ENCODE measurements at places on chromosomes 1 and 21.

DNA sequence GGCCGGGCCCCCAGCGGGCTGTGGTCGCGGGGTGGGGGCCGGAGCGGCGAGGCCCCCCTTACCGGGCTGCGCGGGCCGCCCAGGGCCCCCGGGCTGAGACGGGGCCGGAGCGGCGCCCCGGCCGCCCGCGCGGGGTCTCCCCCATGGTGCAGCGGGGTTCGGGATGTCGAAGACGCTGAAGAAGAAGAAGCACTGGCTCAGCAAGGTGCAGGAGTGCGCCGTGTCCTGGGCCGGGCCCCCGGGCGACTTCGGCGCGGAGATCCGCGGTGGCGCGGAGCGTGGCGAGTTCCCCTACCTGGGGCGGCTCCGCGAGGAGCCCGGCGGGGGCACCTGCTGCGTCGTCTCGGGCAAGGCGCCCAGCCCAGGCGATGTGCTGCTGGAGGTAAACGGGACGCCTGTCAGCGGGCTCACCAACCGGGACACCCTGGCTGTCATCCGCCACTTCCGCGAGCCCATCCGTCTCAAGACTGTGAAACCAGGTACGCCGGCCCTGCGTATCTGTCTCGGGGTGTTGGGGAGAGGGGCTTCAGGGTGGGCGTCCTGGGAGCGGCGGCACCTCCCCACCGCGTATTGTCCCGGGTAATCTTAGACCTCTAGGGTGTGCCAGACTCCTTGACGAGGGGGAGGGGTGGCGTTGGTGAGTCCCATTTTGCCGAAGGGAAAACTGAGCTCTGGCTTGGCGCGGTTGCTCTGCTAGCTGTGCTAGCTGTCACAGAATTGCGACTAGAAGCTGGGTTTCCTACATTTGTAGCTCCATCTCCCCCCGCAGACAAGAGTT, 745 bp downstream of the MAGI3 start:
- DNase-seq, result peak; percentile 15

- no peak for DNase-seq
These were observed 20.5 kb upstream of the PRDM15 start for GRCh38 chr21:41899426-41900202.

DNA sequence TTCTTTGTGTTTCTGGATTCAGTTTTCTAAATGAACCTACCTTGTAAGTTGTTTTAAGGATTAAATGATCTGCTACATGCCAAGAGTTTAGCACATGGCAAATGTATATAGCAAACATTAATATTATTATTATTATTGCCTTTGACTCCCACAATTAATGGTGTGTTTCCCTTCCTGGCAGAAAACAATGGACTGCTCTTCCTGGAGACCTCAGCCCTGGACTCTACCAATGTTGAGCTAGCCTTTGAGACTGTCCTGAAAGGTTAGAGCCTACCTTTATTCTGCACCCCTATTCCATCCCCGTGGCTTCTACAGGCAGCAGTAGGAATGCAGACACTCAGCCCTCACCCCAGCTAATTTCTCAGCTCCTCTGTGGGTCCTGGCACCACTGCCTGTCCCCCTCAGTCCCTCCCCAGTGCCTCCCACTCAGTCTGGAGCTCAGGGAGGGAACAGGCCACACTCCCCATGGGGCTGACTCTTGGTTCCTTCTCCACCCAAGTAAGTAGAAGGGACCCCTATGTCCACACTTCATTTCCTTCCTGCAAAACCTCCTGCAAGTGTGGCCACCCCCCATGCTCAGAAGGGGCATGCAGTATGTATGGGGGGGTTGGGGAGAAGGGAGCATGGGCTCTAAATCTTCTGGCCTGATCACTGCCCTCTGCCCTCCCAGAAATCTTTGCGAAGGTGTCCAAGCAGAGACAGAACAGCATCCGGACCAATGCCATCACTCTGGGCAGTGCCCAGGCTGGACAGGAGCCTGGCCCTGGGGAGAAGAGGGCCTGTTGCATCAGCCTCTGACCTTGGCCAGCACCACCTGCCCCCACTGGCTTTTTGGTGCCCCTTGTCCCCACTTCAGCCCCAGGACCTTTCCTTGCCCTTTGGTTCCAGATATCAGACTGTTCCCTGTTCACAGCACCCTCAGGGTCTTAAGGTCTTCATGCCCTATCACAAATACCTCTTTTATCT, 8.8 kb downstream of the RAB25 start:
- no peak for DNase-seq

DNA sequence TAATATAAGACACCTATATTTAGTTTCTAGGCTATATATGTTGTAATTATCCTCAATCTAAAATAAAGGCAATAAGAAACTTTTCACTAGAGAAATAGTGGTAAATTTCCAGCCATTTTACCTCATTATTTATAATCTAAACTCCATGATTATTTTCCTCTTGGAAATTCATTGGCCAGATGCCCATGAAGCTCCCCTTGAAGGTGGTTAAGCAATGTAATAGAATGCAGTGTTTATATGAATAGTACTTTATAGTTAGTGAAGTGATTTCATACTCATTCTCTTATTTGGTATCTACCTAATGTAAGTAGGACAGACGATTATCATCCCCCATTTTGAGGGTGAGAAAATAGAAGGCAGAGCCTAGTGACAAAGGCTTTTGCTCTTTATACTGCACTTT, 26.5 kb downstream of the NFYC start:
- no peak for DNase-seq

- no peak for DNase-seq
These were observed 129.3 kb downstream of the CACHD1 start for GRCh38 chr1:64599242-64599641.

Data from iris pigment epithelial cell (primary cell).